Cardiac muscle cell (in vitro differentiated cells and primary cell): ENCODE measurements at places on chromosomes 1 and 21. TPM values are rescaled to one million over a fixed set of nuclear protein-coding genes. Genes with fewer than 3 reads are reported as not detected.
A peak's percentile ranks its signal among the peaks of the same experiment; 100 is the strongest.

- H3K27ac ChIP-seq = no peak overlapping the region
- DNase-seq = no peak
- no peak overlapping the region for H3K4me3 ChIP-seq
- no peaks in the 10 kb centered on the region for H3K36me3 ChIP-seq
- no peaks in the 10 kb centered on the region for H3K27me3 ChIP-seq
These were observed 337.1 kb downstream of the HHIPL2 start for GRCh38 chr1:222210776-222211175.

GRCh38 chr1:152461544-152461943, 47.5 kb upstream of the CRNN start:
- H3K27me3 ChIP-seq = no peaks in the 10 kb centered on the region
- no peak overlapping the region for H3K4me3 ChIP-seq
- no peaks in the 10 kb centered on the region for H3K4me1 ChIP-seq
- H3K27ac ChIP-seq = no peak overlapping the region
- H3K36me3 ChIP-seq = no peaks in the 10 kb centered on the region
- peak; percentile 82 for DNase-seq

The OR2T5 gene
- not detected in 2 replicates for polyA plus RNA-seq

The PGLYRP4 gene
- 0.33 TPM in 1 of 2 replicates, not detected in the other for polyA plus RNA-seq
